ENCODE measurements at places on chromosomes 4 and X.
A peak's percentile ranks its signal among the peaks of the same experiment; 100 is the strongest.

DNA sequence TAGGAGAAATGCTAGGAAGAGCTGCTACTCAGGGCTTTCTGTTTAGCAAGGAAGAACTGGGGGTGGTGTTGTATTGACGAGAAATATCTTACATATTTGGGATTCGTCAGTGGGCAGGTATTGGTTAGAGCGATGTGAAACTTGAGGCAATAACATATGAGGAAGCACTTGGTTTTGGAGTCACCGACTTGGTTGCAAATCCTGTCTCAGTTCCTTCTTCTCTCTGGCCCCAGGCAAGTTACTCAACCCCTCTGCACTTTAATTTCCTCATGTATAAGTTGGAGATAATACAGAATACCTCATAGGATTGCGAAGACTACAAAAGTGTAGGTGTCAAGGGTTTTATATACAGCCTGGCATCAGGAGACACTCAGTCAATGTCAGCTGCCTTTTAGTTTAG lies 34.1 kb downstream of the GPAT3 start:
- DNase-seq, result no peak

- no peak for DNase-seq
These were observed 68.8 kb downstream of the ARFIP1 start for GRCh38 chr4:152848508-152848907.

DNA sequence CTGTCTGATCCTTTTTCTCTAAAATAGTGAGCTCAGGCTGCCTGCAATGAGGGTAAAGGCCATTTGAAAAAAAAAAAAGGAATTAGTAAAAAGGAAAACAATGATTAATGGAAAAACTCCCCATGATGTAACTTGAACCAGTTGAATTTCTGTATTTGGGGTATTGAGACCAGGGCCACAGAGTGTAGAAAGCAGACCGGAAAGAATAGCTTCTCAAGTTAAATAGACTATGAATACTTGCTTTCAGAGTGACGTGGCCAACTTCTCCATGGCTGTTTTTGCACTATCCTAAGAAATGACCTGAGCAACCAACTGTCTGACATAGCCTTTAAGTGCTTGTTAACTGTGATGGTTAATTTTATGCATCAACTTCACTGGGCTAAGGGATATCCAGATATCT lies 222.1 kb upstream of the INTU start:
- DNase-seq, result no peak

DNA sequence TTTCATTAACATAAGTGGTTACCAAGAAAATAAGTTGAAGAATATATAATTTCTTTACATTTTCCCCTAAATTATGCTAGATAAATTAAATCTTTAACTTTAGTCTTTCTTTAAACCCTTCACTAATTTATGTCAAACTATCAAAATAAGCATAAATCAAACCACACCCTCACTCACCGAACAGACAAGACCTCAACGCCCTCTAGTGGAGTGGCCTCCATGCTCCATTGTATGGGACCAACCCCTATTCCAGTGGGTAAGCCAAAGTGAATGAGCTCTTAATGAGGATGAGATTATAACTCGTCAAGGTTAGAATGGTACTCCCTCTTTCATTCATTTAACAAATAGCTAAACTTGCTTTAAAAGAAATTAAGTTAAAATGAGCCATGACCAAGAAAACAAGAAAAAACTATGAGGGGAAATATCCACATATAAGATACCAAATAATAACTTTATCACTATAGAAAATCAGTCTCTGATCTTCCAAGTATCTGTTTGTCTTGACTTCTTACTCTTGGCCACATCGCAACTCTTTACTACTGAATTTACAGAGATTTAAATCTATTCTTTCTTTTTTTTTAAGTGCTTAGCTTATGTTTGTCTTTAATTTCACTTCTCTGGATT lies 15.6 kb upstream of the BBS12 start:
- DNase-seq, result peak; percentile 74

DNA sequence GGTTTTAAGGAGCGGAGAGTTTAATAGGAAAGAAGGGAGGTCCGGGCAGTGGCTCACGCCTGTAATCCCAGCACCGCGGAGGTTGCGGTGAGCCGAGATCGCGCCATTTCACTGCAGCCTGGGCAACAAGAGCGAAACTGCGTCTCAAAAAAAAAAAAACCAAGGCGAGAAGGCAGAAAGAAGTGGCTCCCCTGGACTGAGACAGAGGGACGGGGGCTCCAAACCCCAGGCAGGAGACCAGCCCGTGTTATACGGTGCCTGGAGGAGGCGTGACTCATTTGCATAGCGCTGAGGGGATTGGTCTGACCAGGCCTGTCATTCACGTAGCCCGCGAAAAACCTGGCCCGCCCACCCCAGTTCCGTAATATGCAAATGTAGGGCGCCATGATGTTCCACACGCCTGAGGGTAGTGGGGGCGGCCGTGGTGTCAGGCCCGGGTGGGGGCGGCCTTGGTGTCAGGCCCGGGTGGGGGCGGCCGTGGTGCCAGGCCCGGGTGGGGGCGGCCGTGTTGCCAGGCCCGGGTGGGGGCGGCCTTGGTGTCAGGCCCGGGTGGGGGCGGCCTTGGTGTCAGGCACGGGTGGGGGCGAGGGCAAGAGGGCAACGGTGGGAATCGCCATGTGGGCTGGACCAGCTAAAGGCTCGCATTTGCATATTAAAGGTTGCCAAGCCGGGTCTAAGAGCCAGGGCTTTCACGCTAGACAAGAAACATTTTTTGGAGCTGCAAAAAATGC lies 2.1 kb downstream of the PLCXD1 start:
- peak; percentile 87 for DNase-seq

- no peak for DNase-seq
These were observed 60.8 kb downstream of the AWAT2 start for GRCh38 chrX:69988955-69989394.

DNA sequence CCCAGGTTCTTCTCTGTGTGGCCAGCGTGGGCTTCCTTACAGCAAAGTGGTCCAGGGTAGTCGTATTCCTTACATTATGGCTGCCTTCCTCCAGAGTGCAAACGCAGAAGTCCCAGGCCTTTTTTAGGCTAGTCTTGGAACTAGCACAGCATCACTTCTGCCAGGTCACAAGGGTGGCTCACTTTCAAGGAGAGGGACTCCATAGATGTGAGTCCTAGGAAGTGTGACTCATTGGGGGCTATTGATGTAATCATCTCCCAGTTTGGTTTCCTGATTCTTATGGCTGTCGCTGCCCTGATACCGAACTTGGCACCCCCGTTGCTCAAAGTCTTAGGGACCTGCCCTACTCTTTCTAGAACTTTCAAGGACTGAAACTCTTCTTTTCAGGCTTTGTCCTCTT lies 140.0 kb downstream of the DCK start:
- DNase-seq, result no peak

GRCh38 chr4:99252746-99253145 lies 33.7 kb upstream of the ADH6 start:
- DNase-seq, result no peak

- no peak for DNase-seq
These were observed 2.7 kb downstream of the NDP start for GRCh38 chrX:43970528-43970927.

DNA sequence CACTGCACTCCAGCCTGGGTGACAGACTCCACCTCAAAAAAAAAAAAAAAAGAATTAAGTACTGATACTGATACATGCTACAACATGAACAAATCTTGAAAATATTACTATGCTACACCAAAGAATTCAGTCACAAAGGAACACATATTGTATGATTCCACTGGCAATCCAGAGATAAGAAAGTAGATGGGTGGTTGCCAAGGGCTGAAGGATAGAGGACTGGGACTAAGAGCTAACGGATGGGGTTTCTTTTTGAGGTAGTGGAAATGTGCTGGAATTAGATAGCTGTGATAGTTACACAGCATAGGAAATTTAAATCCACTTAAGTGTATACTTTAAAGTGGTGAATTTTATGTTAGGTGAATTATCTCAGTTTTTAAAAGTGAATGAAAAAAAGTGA lies 12.5 kb downstream of the ATP11C start:
- DNase-seq, result no peak

- no peak for DNase-seq
These were observed 30.0 kb upstream of the SLC9A7 start for GRCh38 chrX:46788902-46789301.

GRCh38 chrX:134533352-134533751 lies 73.4 kb downstream of the HPRT1 start:
- DNase-seq, result no peak

GRCh38 chr4:86367577-86367976 lies 7.7 kb upstream of the MAPK10 start:
- DNase-seq, result no peak

DNA sequence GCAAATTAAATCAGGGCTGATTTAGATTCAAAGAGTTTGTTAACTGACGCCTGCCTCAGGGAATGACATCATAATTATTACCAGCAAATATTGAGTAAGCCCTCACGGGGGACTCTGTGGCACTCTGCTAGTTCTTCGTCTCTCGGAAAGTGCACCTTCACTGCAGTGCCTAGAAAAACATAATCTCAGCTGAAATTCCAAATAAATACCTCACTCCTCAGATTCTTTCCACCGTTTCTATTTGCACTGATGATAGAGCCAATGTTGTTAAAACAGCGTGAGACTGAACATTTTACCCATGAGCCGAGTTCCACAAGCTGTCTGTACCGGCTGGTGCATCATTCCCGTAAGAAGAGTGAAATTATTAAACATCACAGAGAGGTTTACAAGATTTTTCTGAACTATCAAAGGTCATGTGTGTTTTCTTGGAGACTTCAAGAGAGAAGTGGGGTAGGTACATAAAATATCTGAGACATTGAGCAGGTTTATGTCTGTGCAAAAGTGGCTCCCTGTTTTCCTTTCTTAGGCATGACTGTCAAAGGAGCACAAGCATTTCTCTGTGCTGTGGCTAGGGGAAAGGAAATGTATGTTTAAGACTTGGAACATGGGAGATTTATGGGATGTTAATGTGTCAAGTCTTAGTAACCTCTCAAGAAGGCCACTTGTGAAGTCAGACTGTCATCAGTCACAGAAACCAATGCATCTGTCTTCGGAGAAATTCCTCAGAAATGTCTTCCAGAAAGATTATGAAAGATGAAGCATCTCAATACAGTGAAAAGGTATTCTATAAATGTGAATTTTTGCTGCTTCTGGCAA lies 119.6 kb downstream of the CBLL2 start:
- no peak for DNase-seq

- DNase-seq, result no peak
These were observed 280.9 kb upstream of the PRKX start for GRCh38 chrX:3994315-3994714.

DNA sequence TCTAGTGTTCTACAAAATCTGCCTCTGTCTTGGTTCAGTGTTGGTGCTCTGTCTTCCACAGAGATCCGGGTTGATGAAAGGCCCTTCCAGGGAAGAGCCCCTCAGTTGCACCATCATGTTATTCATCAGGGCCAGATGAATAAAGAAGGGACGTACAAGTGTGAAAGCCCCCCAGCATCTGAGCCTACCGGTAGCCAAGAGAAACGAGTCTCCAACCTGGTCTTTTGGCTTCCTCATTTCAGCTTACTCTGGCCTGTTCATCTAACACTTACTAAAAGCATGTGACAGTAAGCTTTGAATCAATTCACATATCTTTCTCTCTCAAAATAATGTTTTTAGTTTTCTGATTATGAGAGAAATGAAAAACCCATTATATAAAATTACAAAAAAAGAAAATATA lies 19.2 kb downstream of the MEPE start:
- DNase-seq, result no peak

- DNase-seq, result no peak
These were observed 9.4 kb upstream of the GPR173 start for GRCh38 chrX:53039236-53039635.

GRCh38 chr4:46648088-46648744 lies 258.3 kb upstream of the GABRA2 start:
- no peak for DNase-seq

GRCh38 chrX:154828016-154828408 lies 6.5 kb downstream of the SMIM9 start:
- DNase-seq, result no peak

- no peak for DNase-seq
These were observed 52.8 kb downstream of the REPS2 start for GRCh38 chrX:16999275-16999674.

GRCh38 chr4:7610022-7610670 lies 175.4 kb upstream of the PSAPL1 start:
- DNase-seq, result no peak

DNA sequence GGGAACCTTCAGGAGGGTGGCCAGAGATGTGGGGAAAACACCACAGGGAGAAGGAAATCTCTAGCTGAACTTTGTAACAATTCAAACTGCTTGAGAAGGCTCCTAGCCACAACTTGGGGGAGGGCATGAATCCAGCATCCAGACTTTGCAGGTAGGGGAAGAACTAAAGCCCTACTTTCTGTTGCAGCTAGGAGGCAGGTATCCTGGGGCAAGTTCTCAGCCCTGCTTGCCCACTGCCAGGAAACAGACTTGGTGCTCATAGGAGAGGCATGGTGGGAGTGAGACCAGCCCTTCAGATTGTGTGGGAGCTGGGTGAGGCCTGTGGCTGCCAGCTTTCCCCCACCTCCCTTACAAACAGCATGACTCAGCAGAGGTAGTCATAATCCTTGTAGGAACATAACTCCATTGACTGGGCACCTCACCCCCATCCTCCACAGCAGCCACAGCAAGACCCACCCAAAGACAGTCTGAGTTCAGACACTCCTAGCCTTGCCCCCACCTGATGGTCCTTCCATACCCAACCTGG lies 209.5 kb upstream of the CPEB2 start:
- DNase-seq, result no peak

DNA sequence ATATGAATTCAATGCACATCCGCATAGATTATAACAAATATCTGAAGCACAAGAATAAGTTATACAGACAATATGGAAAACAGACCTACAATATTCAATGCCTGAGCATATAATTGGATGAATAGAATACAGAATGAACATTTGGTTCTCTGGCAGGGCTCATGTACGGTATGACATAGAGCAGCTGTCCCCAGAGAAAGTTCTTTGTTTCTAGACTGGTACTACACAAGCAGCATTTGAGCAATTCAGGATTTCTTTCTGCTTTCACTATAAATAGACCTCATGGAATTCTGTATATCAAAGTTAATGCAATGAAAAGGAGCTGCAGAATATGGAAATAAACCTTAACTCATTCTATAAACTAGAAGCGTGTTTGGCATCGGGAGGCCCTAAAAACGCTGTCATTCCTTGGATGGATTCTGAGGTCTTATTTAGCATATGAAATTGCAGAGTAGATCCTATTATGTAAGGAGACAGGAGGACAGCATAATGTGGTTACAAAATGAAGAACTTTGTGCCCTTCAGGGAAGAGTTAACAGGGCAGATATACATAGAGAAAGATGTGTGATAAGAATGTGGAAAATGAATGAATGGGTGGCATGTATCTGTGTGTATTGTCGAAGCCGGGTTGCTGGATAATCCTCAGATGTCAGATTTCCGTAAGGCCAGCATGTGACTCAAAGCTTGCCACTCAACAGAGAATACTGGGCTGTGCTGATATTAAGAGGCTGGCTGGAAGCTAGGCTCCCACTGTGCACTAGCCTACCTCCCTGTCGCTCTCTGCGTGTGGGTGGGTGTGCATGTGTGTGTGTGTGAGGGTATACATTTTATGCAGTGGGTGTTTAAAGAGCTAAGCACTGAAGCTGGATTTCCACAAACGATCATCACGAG lies 103.3 kb upstream of the SLC4A4 start:
- no peak for DNase-seq

DNA sequence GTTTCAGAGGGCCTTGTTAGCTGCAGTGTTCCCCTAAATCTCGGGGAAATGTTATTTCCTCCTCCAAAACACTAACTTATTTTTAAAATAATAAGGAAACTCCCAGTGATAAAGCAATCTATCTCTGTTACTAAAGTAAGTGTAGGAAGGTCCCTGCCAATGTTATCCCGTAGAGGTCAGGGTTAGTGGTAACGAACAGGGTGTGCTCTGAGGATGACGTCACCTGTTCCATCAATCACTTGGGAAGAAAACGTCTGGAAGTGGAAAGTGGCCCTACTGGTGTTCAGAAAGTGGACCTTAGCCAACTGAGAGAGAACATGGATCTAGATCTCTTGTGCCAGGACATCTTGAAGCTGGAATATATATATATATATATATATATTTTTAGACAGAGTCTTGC lies 249.5 kb downstream of the BCOR start:
- no peak for DNase-seq
